ENCODE measurements at places on chromosomes 2 and 18. TPM values are rescaled to one million over a fixed set of nuclear protein-coding genes. Genes with fewer than 3 reads are reported as not detected.

DTNA gene
- 17.2 TPM for total RNA-seq

TNFAIP6 gene
- total RNA-seq = 67.4 TPM

WDR43 gene
- total RNA-seq = 166 TPM

COL4A3 gene
- 0.25 TPM for total RNA-seq

CD8B2 gene
- not detected for total RNA-seq

B4GALT6 gene
- total RNA-seq = 6.6 TPM

MDH1 gene
- total RNA-seq = 251 TPM

CCL20 gene
- not detected for total RNA-seq

RAPH1 gene
- total RNA-seq = 23.2 TPM

TMEM163 gene
- not detected for total RNA-seq

CD302 gene
- 7.1 TPM for total RNA-seq

NLRC4 gene
- not detected for total RNA-seq

STON1 gene
- 8.2 TPM for total RNA-seq

TBR1 gene
- not detected for total RNA-seq

PKDCC gene
- total RNA-seq = 55.4 TPM

NYAP2 gene
- total RNA-seq = not detected

UGT1A4 gene
- not detected for total RNA-seq

RIT2 gene
- total RNA-seq = not detected

EEF1B2 gene
- total RNA-seq = 603 TPM

CRACDL gene
- total RNA-seq = not detected

KDM3A gene
- total RNA-seq = 24.9 TPM

GPR148 gene
- 0.12 TPM for total RNA-seq

TANC1 gene
- 27.7 TPM for total RNA-seq

EDAR gene
- not detected for total RNA-seq

PAX8 gene
- 0.12 TPM for total RNA-seq

LYPD1 gene
- total RNA-seq = 0.22 TPM

PCARE gene
- not detected for total RNA-seq

C2orf80 gene
- total RNA-seq = not detected

CHRND gene
- not detected for total RNA-seq

DNAJC5G gene
- not detected for total RNA-seq

ARHGAP15 gene
- total RNA-seq = not detected

EPG5 gene
- total RNA-seq = 62.5 TPM

ASXL3 gene
- 0.87 TPM for total RNA-seq

ARHGEF4 gene
- 6.3 TPM for total RNA-seq

LONRF2 gene
- 7.6 TPM for total RNA-seq

DSG2 gene
- total RNA-seq = 22.2 TPM

TUBA4B gene
- total RNA-seq = 0.11 TPM

C2orf78 gene
- not detected for total RNA-seq

CPSF3 gene
- total RNA-seq = 110 TPM

IL1RL1 gene
- total RNA-seq = 0.77 TPM

SCN3A gene
- total RNA-seq = 0.12 TPM

ST3GAL5 gene
- 4.9 TPM for total RNA-seq

SP100 gene
- 106 TPM for total RNA-seq

FAM110C gene
- total RNA-seq = not detected

ARMC9 gene
- 89.6 TPM for total RNA-seq

ABCG8 gene
- not detected for total RNA-seq

IL1F10 gene
- total RNA-seq = not detected

DPP10 gene
- not detected for total RNA-seq

SSB gene
- 102 TPM for total RNA-seq

TTC31 gene
- total RNA-seq = 26.9 TPM

PSD4 gene
- 5.1 TPM for total RNA-seq

SPHKAP gene
- 1.2 TPM for total RNA-seq

HDHD2 gene
- 22.9 TPM for total RNA-seq

KLF7 gene
- 22.9 TPM for total RNA-seq

SLC4A3 gene
- 9.5 TPM for total RNA-seq

All from uterine smooth muscle cell (primary cell).